ENCODE measurements at places on chromosomes 2 and 18.

GRCh38 chr2:46258937-46259776, 38.0 kb upstream of the EPAS1 start:
- DNase-seq: no peak

GRCh38 chr2:84980263-84980983, 9.5 kb downstream of the KCMF1 start:
- no peak for DNase-seq

- no peak for DNase-seq
These were observed 90.4 kb downstream of the SCN3A start for GRCh38 chr2:165113414-165113813.

DNA sequence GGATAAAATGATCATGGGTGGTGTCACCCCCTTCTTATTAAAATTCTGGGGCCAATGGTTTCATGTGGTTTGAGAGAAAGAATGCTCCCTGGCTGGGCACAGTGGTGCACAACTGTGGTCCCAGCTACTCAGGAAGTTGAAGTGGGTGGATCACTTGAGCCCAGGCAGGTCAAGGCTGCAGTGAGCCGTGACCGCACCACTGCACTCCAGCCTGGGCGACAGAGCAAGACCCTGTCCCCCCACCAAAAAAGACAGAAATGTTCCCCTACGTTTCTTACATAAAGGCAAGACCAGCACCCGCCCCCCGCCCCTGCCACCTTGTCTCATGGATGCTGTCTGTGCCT, 53.0 kb upstream of the ID2 start:
- DNase-seq: peak; percentile 8

DNA sequence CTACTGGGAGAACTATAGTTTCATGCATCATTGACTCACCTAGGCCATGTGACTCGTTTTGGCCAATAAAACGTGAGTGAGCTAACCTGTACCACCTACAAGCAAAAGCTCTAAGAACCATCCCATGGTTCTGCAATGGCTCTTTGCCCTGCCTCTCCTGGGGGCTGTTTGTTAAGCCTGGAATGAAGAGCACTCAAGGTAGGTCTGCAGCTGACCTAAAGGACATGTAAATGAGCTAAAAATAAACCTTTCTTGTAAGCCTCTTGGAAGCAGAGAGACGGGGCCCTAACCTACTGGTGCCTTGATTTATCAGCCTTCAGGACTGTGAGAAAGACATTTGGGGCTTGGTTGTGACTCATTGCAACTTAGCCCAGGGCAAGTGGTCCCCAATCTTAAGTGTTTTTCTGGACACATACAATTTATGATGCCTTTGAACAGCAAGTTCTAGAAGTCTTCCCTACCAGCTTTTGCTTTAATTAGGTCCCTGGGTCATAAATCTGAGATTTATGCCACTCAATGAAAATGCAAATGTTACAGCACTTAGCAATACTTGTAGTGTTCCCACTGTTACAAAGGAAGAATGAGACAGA, 107.4 kb downstream of the OSBPL6 start:
- no peak for DNase-seq

GRCh38 chr2:180222644-180223043, 215.5 kb upstream of the CWC22 start:
- no peak for DNase-seq

DNA sequence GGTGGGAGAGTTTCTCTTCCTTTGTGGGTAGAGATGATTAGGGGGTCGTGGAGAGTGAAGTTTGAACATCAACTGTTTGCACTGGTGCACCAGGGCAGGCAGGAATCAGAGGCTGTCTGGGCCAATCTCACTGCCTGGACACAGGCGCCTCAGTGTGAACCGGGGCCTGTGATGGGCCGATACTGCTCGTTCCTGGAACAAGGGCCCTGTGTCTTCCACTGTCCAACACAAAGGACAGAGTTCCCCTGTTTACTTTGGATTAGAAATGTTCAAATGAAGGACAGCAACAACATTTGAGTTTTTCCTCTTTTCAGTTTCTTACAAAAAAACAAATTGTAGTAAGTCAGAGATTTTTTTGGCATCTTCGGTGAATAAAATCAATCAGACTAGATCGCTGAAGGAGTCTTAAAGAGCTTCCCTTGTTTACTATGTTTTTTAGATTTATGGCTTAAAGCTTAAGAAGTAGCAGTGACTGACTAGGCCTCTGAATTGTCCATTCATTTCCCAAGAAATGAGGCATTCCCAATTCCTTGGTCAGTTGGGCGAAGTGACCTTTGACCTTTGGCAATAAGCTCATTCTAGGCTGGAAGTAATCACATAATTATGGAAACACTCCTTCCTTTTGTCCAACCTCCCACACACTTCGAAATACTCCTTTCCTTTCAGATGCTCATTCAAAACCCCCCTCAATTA, 11.6 kb upstream of the TGFA start:
- no peak for DNase-seq

GRCh38 chr2:167595839-167596471, 651.4 kb downstream of the STK39 start:
- DNase-seq: no peak

GRCh38 chr2:59232394-59233165, 991.5 kb upstream of the FANCL start:
- DNase-seq: no peak

- DNase-seq: no peak
These were observed 24.2 kb upstream of the CPO start for GRCh38 chr2:206915121-206915520.

DNA sequence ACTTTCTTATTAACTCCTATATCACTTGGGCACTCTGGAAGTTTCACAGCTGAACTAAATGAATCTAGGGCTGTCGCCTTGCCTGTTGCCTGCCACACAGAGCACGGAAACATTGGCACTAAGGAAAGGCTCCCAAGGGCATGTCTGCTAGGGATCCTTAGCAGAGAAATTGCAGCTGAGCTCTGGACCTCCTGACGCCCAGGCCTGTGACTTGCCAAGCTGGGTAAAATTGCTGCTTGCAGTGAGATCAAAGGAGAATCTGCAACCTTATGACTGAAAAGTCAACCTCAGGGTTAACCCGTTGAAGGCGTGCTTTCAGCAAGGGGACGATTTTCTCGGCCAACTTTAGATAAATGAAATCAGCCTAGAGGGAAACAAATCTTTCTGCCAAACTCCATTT, 189.8 kb downstream of the NCK2 start:
- DNase-seq: peak; percentile 28

GRCh38 chr2:138058427-138058826, 94.2 kb downstream of the HNMT start:
- no peak for DNase-seq

All from naive thymus-derived CD8-positive, alpha-beta T cell (primary cell).